ENCODE measurements at places on chromosomes 3 and 15.
A peak's percentile ranks its signal among the peaks of the same experiment; 100 is the strongest.

GRCh38 chr3:58317811-58318210 lies 11.5 kb downstream of the HTD2 start:
- DNase-seq, result no peak

DNA sequence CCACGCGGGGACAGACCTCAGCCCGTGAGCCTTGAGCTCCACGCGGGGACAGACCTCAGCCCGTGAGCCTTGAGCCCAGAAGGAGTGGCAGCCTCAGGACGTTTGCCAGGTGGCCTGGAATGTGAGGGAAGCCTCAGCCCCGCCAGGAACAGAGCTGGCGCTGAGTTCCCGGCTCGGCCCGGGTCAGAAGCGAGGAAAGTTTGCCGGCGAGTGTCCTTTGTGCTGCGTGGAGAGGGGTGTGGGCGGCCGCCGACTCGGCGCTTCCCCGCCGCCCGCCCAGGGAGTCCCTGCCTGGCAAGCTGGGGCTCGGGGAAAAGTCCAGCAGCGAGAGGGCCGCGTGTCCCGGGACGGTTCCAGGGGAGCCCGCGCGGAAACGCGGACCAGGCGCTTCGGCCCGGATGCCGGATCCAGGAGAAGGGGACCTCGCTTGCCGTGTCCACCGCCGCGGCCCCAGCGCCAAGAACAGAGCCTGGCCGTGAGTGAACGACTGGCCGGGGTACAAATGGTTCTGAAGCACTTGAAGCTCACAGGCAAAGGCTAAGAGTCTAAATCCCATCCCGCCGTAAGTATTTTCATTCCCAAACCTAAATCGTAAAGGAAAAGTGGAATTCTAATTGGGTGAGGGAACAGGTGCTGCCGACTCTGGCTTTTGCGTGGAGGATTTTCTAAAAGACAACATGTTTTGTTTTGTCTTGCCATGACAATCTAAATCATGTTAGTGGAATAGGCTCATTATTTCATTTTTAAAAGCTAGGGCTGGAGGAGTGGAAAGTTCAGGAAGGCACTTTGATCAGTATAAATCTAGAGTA lies 1.7 kb downstream of the LRRN1 start:
- no peak for DNase-seq

DNA sequence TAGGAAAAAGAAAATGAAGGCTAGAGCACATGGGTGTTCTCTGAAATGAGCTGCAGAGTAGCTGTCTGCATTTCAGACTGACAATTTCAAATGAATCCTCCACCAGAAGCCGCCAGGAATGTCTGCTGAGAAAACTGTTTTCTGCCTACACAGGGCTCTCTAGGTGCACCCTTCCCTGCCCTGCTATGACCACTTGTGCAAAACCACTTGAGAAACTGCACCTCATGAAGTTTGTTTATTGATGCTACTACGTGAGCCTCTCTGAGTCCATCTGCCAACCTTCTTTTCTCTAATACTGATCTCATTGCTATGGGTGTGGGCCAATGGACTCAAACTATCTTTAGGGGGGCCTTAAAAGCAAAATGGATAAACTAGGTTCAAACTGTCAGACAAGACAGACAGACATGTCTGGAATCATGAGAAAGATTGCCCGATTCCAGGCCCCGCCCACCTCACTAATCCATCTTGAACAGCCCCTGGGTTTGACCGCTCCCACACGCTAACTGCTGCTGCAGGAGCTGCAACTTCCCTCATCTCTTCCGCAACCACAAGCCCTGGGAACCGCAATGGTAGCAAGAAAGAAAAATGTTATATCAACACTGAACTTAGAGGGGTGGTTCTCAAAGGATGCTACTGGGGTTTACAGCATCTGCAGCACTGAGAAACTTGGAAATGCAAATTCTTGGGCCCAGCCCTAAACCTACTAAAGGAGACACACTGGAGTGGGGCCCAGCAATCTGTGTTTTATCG lies 9.0 kb upstream of the CD47 start:
- no peak for DNase-seq

DNA sequence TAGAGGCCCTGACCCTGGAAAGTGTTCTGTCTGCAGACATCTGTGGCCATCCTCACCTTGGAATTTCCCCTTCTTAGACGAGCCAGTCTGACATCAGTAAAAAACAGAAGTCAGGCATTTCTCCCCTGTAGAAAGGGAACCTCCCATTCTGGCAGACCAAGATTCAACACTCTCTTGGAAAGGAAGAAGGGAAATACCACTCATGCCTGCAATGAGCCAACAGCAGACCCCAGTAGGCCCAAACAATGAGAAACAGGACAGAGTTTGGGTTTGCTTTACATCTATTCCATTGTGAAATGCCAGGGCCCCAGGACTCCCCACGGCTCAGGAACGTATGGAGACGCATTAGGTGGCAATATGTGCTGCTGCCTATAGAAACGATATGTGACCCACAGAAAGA lies 264.0 kb upstream of the NSMCE3 start:
- no peak for DNase-seq

DNA sequence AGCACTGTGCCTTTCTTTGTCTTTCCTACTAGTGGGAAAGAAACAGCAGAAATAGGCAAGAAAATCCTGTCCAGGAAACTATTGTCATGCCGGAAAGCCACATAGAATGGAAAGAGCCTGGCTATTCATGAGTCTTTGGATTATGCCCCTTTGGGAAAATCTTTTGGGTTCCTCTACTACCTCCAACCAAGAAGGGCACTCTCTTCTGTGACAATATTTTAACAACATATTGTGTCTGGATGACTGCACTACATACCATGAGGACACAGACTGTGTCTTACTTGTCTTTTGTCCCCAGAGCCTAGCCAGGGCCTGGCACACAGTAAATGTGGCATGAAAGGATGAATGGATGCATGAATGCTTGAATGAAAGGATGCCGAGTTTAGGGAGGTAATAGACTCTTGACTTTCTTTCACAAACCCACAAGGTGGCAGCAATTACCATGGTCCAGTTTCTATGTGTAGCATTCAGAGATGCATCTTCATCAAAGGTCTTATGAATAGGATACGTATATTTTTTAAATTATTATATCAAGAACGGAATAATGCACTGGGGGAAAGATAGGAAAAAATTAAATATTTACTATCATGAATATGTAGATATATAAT lies 30.3 kb downstream of the ARL14 start:
- DNase-seq, result peak; percentile 45

GRCh38 chr3:18645619-18646018 lies 220.5 kb upstream of the SATB1 start:
- DNase-seq, result no peak

GRCh38 chr3:190224863-190225692 lies 97.2 kb downstream of the CLDN1 start:
- peak; percentile 32 for DNase-seq

DNA sequence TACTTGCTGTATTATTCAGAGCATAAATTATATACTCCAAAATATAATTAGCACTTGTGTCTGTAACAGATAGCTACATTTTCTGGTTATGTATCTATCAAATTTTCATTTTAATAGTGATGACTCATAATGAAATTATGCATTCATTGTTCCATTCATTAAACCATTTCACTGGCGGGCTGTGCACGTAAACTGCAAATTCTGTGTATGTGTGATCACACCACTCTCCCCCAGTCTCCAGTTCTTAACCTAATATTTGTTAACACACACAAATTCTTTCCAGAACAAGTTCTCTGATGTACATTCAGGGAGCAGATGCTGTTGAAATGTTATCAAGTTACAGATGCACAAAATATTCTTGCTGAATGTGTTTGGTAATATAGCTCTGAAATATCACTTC lies 3.8 kb upstream of the KCNMB2 start:
- peak; percentile 63 for DNase-seq

DNA sequence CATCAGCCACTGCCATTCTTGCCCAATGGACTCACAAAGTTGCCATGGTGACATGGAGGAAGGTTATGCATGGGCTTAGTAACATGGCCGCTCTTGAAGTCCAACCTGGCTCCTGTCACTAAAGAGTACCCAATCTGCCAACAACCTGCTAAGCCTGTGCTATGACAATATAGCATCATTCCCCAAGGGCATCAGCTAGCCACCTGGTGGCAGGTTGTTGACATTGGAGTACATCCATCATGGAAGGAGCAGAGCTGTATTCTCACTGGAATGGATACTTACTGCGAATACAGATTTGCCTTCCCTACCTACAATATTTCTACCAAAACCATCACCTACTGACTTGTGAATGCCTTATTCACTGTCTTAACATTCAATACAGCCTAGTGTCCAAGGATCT lies 138.9 kb upstream of the RORA start:
- no peak for DNase-seq

DNA sequence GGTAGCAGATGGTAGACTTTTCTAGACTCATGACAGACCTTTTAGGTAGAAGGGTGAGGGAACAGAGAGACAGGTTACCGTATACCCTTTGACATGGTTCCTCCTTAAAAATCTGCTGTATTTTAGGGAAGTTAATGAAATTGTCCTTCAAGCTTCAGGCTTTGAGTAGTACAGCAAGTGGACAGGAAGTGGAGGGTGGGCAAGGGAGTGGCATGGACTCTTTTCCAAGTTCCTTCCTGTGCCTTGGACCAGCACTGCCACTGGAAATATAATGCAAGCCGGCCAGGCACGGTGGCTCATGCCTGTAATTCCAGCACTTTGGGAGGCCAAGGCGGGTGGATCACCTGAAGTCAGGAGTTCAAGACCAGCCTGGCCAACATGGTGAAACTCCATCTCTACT lies 156.1 kb upstream of the LRRFIP2 start:
- DNase-seq, result no peak

DNA sequence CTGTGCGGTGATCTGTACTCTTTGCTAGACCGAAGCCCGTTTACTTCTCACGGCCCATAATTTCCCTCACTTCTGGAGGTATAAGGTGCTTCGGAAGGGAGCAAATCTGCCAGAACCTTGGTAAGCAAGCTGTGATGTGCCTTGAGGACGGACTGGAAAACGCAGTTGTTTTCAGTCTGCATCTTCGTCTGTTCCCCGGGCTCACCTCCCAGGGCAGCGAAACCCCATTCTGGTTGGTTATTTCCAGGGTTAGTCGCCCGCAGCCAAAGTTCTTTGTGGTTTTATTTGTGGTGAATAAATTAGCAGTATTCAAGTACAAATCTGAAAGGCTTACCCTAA lies 401 bp downstream of the RAMAC start:
- DNase-seq, result no peak

GRCh38 chr3:111923095-111923771 lies 55.6 kb upstream of the ABHD10 start:
- peak; percentile 42 for DNase-seq

GRCh38 chr3:176937994-176938393 lies 259.3 kb downstream of the TBL1XR1 start:
- no peak for DNase-seq

GRCh38 chr3:18238746-18239331 lies 186.3 kb downstream of the SATB1 start:
- peak; percentile 51 for DNase-seq

DNA sequence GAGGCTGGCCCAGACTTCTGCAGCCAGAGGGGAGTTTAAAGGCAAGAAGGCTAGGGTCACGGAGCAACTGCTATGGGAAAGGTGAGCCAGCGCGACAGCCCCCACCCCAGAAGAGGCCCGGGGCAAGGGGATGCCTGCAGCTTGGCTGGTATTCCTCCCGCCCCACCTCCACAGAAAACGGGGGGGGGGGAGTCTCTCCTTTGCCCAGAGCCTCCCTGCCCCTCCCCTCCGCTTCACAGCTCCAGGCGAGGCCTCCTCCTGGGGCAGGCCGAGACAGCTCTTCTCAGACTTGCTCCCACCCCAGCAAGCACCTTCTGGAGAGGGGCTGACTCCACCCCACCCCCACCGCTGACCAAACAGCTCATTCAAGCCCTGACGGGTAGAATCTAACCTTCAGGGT lies 13.4 kb downstream of the ANP32A start:
- no peak for DNase-seq

DNA sequence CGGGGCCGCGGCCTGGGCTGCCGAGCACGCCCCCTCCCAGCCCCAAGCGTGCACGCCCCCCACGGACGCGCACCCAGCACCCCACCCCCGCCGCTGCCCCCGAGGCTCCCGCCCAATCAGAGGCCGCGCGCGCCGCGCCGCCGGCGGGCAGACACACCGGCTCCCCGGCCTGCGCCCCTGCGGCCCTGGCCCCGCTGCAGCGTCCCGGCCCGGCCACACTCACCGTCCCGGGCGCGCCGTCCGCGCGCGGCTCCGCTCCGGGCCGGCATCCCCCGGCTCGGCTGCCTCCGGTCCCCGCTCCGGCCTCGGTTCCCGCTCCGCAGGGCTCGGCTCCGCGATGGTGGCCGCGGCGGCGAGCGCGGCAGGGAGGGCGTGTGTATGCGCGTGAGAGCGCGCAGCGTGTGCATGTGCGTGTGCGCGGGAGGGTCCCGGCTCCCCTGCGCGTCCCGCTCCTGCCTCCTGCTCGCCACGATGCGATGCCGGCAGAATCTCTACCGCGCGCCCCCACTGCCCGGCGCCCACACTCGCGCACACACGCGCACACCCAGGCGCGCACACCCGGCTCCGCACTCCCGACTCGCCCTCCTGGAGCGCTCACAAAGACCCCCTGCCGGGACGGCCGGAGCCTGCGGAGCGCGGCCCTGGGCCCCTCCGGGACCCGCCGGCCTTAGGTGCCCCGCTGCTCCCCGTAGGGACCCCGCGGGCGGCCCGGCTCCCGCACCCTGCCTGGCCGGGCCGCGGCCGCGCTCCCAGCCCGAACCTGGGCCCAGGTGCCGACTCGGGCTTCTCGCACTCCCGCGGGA lies 186.5 kb upstream of the LINGO1 start:
- DNase-seq, result no peak

DNA sequence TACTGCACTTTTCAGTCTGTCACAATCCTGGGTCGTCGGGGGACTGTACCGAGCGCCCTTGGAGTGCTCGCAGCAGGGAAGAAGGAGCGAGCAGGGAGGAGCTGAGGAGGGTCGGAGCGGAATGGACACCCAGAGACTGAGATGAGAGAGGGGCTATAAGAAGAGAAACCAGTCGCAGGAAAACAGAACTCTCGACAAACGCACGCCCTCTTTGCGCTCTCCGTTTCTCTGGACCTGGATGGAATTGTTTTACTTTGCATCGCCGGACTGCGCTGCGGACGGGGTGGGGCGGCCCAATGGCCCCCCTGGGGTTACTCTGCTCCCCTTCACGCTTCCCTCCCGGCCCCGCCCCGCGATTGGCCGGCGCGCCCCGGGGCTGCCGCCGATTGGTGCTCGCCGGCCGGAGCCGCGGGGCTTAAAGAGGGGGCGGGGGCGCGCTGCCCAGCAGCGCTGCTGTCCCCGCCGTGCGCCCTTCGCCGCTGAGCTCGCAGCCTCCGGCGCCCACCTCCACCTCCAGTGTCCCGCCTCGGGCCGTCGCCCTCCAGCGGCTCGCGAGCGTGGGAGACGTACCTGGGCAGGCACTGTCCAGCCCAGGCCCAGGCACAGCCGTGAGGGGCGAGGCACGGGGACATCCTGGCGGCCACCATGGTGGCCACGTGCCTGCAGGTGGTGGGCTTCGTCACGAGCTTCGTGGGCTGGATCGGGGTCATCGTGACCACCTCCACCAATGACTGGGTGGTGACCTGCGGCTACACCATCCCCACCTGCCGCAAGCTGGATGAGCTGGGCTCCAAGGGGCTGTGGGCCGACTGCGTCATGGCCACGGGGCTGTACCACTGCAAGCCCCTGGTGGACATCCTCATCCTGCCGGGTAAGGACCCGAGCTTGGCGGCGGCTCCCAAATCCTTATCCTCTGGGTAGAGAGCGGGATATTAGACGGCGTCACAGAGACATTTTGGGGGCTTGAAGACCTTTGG lies at the start of gene CLDN11:
CLDN11 (plus strand) TSS at position 447 of the 977 bp plus-strand sequence; CDS start at position 646, 199 bp downstream.
- DNase-seq, result peak; percentile 83

GRCh38 chr3:47553407-47553806 lies 25.3 kb downstream of the CSPG5 start:
- no peak for DNase-seq

GRCh38 chr15:84821501-84822021 lies 4.4 kb downstream of the ALPK3 start:
- no peak for DNase-seq
